LHCN-M2 (cell line): ENCODE measurements at places on chromosomes 2 and 18. TPM values are rescaled to one million over a fixed set of nuclear protein-coding genes. Genes with fewer than 3 reads are reported as not detected.

DNA sequence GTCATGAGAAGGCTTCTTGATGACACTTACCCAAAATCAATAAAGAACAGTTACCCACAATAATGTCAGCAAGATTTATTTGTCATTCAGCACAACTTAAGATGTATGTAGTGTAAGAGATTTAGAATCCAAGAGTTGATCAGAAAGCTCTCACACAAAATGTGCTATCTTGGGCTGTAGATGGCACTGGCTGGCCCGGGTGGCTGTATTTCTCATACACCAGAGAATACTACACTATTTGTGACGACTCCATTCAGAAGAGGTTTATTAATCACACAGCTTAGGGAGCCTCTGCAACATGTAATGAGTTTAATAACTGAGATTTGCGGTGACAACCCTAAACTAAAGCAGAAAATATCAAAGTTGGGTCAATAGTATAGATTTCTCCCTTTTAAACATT, 530.4 kb upstream of the KLHL29 start:
- DNase-seq, result no peak

DNA sequence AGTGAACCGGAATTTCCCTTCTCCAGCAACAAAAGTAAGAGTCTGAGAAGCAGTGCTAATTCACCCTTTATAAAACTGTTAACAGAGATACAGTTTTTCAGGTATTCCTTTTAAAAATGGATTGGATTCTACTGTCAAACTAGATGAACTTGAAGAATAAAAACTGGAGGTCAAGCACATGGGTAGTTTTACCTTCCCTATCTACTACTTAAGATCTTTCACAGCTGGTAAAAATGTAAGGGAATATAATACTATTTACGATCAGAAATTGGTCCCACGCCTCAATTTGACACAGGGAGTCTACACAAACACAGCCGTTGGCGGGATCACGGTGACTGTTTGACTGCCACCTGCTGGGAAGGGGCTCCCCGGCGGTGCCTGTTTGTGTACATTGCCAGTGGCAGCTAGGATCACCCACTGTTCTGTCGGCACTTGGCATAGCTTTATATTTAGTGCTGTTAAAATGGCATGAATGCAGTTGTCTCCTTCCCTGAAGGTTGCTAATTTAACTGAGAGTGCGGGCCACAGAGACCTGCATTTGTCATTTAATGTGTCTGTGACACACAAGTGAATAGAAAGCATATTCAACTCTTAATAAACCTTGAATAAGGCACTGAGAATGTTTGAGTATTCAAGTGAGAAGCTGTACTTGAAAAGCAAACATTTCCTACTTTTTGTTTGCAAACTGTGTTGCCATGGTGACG, 59.5 kb downstream of the ABCG8 start:
- DNase-seq, result no peak

GRCh38 chr2:54512183-54512582, 56.1 kb downstream of the SPTBN1 start:
- DNase-seq, result no peak

GRCh38 chr2:125324273-125324672, 1299.2 kb downstream of the CNTNAP5 start:
- no peak for DNase-seq

DNA sequence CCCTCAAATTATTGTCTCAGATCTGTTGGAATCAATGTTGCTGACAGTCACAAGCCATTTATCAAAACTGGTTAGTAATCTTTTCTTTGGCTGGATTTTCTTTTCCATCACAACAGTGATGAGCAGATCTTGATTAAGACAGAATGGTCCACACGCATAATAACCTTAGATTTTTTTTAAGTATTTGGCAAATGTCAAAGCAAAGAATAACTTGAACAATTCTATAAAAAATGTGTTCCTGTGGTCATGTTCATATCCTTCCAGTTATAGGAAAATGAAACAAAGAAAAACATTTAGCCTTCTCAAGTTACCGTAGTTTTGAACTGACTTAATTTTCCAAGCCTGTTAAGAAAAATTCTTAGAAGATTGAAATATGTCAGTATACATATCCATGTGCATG, 659.9 kb upstream of the ID2 start:
- DNase-seq, result no peak

- no peak for DNase-seq
Observed at GRCh38 chr18:35736696-35737095, 155.2 kb downstream of the GALNT1 start.

GRCh38 chr18:66646609-66647008, 42.7 kb upstream of the CDH19 start:
- DNase-seq, result no peak

- no peak for DNase-seq
Observed at GRCh38 chr2:7356909-7357584, 439.8 kb downstream of the RNF144A start.

GRCh38 chr2:79750321-79750720, 237.5 kb downstream of the CTNNA2 start:
- DNase-seq, result no peak

DNA sequence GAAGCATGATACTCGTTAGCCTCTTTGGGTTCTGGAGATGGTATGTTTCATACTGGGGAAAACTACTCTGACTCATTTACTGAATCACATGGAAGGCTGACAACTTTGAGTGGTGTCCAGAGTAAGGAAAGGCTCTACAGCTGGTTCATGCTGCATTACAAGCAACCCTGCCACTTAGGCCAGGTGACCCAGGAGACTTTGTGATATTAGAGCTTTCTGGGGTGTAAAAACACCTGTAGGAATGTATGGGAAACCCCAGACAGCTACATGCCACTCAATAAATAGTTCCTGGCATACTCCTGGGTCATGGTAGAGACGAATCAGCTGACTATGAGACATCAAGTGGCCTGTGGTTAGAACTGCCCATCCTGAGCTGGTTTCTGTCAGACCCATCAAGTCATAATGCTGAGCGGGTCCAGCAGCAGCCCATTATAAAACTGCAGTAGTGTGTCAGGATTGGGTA, 21.3 kb upstream of the TCF7L1 start:
- peak; percentile 38 for DNase-seq

DNA sequence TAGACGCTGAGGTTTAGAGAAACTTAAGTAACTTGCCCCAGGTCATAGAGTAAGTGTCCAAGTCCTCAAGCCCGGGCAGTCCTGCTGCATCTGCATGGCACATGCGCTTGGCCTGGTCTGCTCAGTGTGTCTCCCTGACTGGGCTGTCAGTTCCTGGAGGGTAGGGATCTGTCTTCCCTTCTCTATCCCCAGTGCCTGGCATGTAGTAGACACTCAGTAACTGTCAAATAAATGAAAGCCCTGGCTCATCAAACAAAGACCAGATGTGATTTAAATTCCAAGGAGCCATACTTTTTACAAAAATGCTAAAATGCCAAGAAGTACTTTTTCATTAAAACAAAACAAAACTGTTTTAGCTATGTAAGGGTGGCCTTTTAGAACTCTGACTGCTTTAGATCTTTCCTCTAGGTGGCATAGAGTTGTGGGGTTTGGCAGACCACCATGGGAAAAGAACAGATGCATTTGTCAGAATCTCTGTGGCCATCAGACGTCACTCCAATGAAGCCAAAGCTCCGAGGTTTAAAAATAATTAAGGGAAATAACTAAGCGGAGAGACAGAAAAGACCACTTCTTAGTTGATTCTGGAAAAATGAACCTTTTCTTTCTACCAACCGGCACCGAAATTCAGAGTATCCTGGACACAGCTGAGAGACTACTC, 34.0 kb downstream of the EPAS1 start:
- DNase-seq, result no peak

- no peak for DNase-seq
Observed at GRCh38 chr2:24917086-24917485, 3.0 kb downstream of the ADCY3 start.

DNA sequence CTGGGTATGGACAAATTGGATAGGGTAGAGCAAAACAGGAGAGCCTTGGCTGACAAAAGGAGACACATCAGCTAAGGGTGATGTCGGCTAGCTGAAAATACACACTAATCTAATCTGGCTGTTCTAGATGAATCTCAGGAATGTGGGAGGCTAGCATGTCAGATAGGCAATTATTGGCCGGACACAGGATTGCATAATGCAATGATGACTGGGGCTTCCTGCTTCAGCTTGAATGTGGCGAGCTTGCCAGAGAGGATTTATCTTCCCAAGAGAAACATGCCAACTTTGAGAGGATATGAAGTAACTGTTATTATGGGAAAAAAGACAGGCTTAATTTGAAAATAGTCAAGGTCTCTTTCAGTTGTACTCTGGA, 102.4 kb downstream of the TRIB2 start:
- DNase-seq, result peak; percentile 96

DNA sequence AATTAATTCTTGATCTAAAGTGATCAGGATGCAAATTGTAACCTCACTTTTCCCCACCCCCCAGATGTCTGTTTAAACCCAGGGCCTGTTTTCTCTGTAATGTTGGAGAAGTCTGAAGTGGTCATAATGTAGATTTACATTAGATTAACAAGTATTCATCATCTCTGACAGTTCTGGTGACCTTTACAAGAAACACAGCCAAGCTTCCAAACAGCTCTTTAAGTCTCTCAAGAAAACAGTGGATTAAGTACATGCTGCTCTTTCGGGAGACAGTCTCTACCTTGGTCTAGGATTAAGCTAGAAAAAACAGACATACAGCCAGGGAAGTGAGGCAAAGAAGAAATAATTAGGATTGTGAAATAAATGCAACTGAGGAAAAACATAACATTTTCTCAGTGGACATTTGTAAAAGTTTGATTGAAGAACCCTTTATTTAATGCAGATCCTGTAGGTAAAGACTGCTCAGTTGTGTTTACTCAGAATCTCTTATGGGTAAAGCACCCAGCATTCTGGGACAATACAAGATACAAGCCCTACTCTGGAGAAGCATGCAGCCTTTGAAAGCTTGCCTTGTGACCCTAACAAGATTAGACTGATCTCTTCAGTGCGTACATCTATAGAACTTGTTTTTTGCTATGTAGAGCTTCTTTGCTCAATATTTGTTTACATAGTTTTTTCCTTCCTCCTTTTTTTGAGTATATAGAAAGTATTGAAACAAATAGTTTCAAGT, 203.9 kb downstream of the PHLPP1 start:
- DNase-seq, result no peak

GRCh38 chr2:201924453-201924852, 109.2 kb upstream of the FZD7 start:
- no peak for DNase-seq

DNA sequence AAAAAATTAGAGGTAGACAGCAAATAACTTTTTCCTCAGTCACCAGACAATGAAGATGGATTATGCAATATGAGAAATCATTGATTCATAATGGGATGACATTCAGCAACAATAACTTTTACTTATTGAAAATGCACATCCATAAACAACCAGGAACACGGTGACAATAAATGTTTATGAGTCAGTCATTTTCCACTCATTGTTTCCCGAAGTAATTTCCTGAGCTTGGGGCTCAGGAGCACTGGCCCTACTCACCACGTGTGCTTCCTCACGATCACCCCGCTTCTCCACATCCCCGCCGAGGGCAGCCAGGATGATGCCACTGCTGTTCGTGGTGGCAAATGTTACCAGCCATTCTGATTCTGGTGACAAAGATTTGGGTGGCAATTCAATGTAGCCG, 156.3 kb downstream of the LAMA1 start:
- no peak for DNase-seq

DNA sequence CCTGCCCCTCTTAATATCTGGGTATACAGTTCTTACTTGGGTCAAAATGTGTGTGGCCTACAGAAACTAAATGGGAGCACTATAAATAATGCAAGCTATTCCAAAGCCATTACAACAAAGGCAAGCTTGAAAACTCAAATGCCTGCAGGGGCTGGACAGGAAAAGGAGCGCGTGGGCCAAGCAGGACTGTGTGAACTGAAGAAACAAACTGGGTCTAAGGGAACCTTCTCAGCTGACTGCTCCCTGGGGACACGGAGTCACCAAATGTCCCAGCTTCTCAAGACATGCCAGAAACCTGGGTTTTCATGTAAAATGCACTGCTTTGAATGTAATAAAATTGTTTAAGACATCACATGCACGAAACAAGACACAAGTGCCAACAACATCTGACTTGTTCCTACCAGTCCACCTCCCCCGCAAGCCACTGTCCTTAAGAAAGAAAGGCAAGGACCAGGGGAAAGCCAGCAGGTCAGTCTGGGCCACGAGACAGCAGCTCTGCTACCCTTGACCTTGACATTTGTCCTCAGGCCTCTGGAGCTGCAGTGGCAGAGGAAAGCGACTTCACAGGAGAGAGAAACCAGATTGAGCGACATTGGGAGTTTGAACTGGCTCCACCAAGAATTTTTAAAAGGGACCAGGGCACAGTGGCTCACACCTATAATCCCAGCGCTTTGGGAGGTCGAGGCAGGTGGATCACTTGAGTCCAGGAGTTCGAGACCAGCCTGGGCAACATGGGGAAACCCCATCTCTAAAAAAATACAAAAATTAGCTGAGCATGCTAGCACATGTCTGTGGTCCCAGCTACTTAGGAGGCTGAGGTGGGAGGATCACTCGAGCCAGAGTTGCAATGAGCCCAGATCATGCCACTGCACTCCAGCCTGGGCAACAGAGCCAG, 89.7 kb upstream of the SH3BP4 start:
- DNase-seq, result no peak

DNA sequence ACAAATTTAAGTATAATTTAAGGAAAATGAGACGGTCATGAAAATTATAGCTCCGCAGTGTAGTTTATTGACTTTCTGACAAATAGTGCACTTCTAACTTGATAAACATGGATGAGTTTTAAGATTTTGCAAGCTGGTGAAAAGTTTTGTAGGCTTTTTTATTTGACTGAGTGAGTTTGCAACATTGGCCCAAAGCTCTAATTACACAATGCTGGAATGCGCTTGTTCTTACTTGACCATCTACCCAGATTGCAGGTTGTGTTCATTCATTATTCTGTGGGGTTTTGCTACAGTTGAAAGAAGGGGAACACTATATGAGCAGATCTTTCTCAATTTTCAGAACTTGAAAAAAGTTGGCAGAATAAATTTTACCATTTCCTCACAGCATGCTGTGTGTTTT, 13.5 kb downstream of the SPOPL start:
- DNase-seq, result no peak

- DNase-seq, result no peak
Observed at GRCh38 chr18:57062844-57063243, 84.0 kb upstream of the BOD1L2 start.

The CRYGD gene
- total RNA-seq, result not detected in 2 replicates

The MBD5 gene
- total RNA-seq, result 15.6 and 19.2 TPM in 2 replicates

The SH3YL1 gene
- total RNA-seq, result 24.0 and 30.5 TPM in 2 replicates

The ZSWIM2 gene
- 0.06 TPM in 1 of 2 replicates, not detected in the other for total RNA-seq

The PRSS56 gene
- 0.40 and 0.71 TPM in 2 replicates for total RNA-seq

The MC2R gene
- total RNA-seq, result not detected in 2 replicates
